Stimulated activated naive CD8-positive, alpha-beta T cell treated with anti-CD3 and anti-CD28 coated beads, Interleukin-15, Interleukin-2, amounts not matched to agents 100 U/mL and 50 U/mL, for 24 hours (primary cell): ENCODE measurements at places on chromosomes 5 and 9.

- no peak for DNase-seq
Observed at GRCh38 chr9:32596096-32596865, 23.3 kb upstream of the NDUFB6 start.

DNA sequence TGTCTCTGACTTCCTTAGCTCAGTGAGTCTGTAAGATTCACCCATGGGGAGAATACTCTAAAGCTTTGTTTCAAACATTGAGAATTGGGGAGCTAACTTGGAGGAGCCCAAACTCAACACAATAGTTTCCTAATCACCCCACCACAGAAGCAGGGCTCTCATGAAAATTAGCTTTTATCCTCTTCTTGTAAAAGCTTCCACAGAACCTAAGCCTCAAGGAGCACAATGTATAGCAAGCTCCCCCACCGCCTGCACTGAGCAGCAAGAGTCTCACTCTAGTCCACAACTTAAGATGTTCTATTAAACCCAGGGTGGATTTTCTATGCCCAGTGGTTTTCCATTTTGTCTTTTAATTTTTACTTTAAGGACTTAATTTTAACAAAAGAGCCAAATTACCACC is 48.9 kb upstream of the GRHPR start:
- no peak for DNase-seq

- no peak for DNase-seq
Observed at GRCh38 chr9:12394105-12394504, 299.1 kb upstream of the TYRP1 start.

GRCh38 chr9:111095441-111095840 is 57.2 kb upstream of the LPAR1 start:
- DNase-seq = no peak

DNA sequence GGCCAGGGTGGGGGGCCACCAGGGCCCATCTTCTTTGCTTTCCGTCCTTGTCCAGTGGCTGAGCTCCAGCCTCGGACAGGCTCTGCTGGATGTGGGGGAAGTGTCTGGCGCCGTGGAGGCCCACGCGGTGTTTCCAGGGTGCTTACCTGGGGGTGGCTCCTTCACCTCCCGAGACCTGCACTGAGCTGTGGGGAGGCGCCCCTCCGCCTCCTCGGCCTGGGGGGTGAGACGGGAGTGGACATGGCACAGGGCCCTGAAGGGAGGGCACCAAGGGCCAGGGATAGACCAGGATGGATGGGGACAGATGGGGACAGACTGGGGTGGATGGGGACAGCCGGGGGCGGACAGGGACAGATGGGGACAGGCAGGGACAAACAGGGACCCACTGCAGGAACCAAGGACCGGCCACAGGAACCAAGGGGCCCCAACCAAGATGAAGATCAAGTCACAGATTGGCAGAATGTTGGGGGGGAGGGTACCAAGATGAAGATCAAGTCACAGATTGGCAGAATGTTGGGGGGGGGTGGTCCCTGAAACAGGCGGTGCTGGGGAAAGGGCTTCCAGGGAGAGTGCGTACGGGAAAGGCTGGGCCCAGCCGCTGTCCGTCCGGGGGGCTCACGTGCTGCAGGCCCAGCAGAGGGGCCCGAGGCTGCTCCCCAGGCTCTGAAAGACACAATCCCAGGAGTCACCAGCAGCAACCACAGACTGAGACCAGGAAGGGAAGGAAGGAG is 13.3 kb upstream of the QSOX2 start:
- no peak for DNase-seq

DNA sequence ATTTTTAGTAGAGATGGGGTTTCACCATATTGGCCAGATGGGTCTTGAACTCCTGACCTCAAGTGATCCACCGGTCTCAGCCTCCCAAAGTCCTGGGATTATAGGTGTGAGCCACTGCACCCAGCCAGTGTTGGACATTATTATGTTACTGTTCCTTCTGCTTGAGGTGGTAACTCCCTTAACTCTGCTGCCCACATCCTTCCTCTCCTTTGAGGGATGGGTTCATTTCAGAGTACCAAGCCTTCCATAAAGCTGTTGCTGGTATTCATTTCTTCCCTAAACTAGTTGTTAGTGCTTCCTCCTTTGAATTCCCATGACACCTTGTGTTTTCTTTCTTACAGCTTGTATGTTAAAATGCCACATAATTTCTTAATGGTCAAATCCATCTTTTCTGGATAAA is 54.0 kb downstream of the CTNNA1 start:
- DNase-seq = no peak

DNA sequence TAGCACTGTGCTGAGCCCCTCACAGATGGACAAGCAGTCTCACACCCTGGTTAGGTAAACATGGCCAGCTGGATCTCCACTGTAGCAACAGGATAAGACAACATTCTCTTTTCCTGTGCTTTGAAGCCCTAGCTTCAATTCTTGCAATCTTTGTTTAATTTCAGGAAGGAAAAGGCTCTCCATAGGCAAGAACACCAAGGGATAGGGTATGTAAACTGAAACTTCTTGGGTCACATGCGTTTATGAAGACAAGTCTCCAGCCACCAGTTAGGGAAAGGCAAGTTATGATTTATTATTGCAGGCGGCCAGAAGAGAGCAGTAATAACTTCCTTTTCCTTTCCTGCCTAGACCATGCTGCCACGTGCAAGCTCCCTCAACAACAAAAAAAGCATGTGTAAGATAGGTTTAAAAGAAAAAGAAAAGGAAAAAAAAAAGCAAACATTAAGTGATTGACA is 50.1 kb upstream of the POU5F2 start:
- DNase-seq = no peak

- no peak for DNase-seq
Observed at GRCh38 chr5:93884254-93884653, 142.9 kb upstream of the POU5F2 start.

DNA sequence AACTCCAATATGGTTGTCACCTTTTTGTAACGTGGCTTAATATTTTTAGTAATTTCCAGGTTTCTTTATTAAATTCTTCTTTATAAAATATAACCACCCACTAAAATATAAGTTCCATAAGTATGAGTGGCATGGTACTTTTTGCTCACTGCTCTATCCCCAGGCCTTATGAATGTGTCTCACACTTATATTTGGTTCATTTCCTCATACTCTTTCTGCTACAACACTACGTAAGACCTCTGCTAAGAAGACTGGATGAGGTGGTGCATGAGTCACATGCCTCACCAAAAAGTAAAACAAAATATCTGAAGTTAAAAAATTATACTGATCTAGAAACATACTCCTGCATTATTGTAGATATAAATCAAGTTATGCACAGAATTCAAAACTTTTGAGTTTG is 400.9 kb downstream of the HCN1 start:
- DNase-seq = no peak

DNA sequence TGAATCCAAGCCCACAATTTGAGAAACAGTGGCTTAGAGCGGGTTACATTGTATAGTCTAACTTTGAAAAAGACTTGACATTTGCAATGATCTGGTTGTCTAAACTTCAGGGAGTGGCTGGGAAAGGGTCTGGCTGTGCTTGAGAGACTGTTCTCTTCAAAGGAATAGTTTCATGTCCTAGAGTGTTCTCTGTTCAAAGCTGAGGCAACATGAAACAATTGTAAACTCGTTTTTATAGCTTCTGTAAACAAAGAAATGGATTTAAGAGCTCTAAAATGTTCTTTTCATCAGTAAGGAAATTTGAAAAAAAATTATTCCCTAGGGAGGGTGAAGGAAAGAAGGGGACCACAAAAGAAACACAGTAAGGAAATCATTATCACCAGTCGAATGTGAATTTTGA is 41.6 kb downstream of the FOCAD start:
- DNase-seq = no peak

- no peak for DNase-seq
Observed at GRCh38 chr9:131227959-131228460, 48.3 kb downstream of the FAM78A start.

DNA sequence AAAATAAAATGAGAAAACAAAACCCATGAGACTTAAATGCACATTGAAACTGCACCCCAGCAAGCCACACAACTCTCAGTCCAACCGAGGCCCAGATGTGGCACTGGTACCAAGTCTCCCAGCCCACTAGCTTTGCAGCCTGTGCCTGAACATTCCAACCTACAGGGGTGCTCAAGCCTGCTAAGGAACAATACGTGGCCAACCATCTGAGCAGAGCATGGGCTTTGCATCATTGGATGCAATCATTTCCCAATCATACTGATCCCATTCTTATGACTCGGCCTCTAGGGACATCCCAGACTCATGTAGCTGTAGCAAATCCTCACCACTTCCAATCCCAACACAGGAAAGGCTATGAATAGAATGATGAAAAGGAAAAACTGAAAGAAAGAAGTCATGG is 297.2 kb downstream of the SPOCK1 start:
- no peak for DNase-seq

- no peak for DNase-seq
Observed at GRCh38 chr5:136141561-136141960, 8.9 kb downstream of the SMAD5 start.

DNA sequence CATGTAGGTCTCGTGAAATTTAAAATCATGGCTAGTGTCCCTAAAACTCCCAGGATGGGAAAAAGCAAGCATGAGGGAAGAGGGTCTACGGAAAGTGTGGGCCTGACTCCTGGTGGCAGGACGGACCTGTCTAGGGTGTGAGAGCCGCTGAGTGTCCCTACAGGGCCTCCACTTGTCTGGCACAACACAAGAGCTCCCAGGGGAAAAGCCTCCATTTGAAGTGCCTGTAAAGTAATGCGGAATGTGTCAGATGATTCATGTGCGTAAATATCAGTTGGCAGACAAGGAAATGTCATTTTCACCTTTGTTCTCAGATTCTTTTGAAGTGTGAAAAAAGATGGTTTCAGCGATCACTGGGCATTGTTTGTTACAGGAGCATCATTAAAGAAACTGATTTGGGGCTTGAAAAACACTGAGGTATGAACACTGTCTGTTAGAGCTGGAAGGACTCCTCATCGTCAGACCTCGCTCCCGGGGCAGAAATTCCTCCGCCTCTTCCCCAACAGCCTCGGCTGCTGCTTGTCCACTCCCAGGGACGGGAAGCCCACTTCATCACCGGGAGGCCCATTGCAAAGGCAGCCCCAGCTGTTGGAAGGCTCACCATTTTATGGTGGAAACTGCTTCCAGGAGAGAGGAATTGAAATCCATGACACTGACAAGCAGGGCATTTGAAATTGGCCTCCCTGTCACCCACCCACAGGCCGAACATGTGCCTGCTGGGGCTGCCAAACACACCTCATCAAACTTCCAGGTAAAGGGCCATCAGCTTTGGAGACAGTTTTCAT is 240.8 kb downstream of the FSTL4 start:
- DNase-seq = no peak

DNA sequence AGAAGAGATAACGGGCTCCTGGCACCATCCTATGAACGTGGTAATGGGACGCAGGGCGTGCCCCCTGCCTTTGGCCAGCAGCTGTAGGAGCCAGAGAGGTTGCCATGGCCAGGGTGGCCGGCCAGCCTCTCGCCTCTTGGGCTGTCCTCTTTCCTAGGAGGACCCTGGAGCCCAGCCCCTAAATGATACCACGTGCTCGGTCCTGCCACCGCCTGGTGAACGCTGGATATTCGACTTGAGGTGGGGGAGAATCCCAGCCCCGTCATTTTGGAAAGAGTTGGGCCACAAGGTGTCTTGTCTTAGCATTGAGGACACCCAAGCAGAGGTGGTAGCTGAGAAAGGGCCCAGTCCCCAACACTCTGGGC is 391 bp upstream of the NRG2 start:
- peak; percentile 25 for DNase-seq

DNA sequence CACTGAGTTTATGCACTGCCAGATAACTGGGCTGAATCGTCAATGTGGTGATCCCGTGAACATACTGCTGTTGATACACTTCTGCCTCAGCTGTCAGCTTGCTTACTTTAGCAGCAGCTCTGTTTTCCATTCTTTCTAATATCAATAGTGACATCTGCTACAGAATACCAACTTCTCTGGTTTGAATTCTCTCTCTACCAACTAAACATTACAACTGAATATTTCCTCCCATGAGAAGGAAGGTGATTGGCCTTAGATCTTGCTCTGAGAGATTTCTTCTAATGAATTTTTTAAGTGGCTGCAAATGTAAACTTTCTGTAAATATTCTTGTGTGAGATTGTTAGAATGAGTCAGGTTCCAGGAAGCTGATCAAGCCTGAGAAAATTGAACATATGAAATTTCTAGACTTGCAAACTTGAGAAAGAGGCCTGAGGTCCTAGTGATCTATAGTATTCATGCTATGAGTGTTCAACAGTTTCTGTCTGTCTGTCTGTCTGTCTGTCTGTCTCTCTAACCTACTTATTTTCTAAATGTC is 205.5 kb upstream of the CDKN2B start:
- DNase-seq = no peak

- no peak for DNase-seq
Observed at GRCh38 chr5:100311806-100312205, 223.4 kb upstream of the FAM174A start.

DNA sequence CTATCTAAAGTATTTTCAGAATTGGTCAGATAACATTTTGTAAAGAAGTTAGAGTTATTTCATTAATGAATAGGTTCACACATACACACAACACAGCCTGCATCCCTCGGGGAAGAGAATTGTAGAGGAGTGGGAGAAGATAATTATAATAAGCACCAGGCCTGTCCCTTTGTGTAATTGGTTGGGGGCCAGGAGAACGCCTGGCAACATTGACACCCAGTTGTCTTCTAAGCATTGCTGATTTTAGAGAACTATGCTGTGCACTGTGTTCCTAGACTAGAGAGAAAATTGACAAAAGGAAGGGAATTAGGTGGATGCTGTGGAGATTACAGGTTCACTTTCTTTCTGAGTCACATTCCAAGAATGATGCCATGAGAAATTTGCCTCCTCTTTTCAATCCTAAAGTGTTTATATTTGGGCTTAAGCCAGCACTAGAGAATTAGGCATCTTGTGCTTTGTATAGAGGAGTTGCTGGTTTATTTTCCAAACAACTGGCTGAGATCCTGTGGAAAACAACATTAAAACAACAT is 247.6 kb downstream of the COX7C start:
- no peak for DNase-seq

DNA sequence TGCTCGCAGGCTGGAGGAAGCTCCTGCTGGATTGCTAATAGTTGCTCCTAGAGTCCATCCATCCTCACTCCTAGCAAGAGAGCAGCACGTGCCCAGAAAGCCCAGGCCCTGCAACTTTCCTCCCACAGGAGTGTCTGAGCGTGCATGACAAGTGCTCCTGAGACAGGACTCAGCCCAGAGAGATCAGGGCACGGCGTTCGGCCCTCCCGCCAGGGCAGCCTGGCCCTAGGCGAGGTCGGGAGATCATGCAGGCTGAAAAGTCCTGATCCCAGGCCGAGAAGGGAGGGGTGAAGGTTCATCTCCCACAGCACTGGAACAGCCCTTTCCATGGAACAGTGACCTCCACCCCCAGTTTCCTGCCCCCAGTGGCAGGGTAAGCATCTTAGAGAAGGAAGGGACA is 94.8 kb downstream of the ROR2 start:
- DNase-seq = no peak

DNA sequence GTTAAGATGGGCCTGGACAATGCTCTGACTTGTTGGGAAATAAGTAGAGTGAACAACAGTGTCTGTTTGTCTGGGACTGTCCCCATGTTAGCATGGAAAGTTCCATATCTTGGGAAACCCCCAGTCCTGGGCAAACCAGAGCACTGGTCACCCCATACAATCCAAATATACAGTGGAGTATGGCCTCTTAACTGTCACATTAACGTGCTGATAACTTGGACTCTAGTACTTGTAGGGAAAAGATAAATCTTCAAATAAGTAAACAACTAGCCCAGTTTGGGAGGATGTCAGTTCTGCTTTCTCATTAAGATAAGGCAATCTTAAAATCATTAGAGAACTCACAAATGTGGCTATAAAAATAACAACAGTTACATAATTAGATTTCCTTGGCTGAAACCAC is 47.6 kb upstream of the JAK2 start:
- no peak for DNase-seq
